Activated naive CD4-positive, alpha-beta T cell treated with anti-CD3 and anti-CD28 coated beads for 36 hours (primary cell): ENCODE measurements at places on chromosomes 12 and 14.

GRCh38 chr14:103155826-103156394 is 32.6 kb downstream of the TNFAIP2 start:
- DNase-seq = no peak

DNA sequence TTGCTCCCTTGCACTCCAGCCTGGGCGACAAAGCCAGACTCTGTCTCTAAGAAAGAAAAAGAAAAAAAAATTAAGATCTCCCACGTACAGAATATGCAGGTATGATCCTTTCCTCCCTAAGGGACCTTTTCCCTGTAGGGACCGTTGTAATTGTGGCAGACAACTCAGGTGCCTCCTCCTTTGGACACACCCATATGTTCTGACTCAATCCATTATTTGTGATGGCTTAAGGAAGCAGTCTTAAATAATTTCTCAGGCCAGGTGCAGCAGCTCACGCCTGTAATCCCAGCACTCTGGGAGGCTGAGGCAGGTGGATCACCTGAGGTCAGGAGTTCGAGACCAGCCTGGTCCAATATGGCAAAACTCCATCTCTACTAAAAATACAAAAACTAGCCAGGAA is 53.1 kb downstream of the TMCC3 start:
- DNase-seq = no peak

GRCh38 chr12:103855036-103855712 is 14.1 kb upstream of the NT5DC3 start:
- DNase-seq = no peak

DNA sequence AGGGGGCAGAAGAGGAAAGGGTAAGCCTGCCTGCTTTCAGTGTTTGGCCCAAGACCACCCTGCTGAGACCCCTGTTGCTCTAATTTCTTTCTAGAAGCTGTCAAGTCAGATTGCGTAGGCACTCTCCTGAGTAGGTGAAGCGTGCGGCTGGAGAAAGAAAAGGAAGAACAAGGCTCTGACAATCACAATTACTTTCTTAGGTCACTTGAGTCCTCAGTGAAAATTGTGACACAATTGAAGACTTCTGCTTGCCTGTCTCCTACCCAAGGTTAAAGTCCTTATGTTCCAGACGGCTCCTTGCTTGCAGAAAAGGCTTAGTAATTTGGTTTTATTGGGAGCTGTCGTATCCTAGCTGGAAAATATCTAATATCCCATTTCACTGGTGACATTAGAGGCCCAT is 721 bp upstream of the CTSG start:
- no peak for DNase-seq

GRCh38 chr14:90864741-90865140 is 48.5 kb upstream of the TTC7B start:
- no peak for DNase-seq

DNA sequence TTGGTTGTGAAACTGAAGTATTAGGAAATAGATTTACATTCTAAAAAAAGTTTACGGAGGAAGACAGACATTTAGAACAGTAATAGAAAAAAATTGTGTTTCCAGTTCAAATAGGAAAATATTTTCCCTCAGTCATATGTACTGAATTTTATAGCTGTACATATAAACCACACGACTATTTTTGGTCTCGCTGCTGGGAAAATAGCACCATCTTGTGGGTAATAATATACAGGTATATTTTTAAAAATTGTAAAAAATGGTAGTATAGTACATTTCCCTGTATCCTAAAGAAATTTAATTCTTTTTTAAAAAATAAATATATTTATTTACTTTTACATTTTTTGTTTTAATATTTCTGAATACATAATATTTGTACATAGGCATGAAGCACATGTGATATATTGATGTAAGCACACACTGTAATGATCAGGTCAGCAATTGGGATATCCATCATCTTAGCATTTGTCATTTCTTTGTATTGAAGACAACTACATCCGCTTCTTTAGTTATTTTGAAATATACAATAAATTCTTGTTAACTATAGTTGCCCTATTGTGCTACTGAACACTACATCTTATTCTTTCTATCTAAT is 168.6 kb downstream of the ALX1 start:
- DNase-seq = no peak
